Activated T-helper 17 cell treated with anti-CD3 and anti-CD28 coated beads, Interleukin-2, amount 50 U/mL, for 72 hours (primary cell): ENCODE measurements at places on chromosomes 1 and 21. TPM values are rescaled to one million over a fixed set of nuclear protein-coding genes. Genes with fewer than 3 reads are reported as not detected.
A peak's percentile ranks its signal among the peaks of the same experiment; 100 is the strongest.

The SFN gene
- total RNA-seq, result 4.7 TPM

The FGR gene
- 1.2 TPM for total RNA-seq

The CNIH3 gene
- 3.0 TPM for total RNA-seq

The ERICH3 gene
- not detected for total RNA-seq

The EPHB2 gene
- total RNA-seq, result 0.04 TPM

The BPNT1 gene
- 40.3 TPM for total RNA-seq

The HSF2BP gene
- 1.0 TPM for total RNA-seq

The CYP4Z1 gene
- not detected for total RNA-seq

The CRP gene
- total RNA-seq, result not detected

DNA sequence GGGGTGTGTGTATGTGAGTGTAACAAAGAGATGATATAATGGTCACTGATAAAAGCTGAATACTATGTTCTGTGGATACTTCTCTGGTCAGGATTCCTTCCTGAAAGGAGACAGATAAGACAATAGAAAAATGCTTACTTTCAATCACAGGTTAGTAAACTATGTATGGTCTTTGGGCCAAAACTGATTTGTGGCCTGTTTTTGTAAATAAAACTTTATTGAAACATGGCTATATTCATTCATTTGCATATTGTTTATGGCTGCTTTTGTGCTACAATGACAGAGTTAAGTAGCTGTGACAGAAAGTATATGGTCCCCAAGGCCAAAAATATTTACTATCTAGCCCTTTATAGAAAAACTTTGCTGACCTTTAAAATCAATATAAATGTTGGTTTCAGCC is 82.2 kb upstream of the DMRTA2 start:
- ATAC-seq, result no peak

GRCh38 chr1:209057901-209058300 is 525.6 kb upstream of the CAMK1G start:
- ATAC-seq, result no peak

- no peak for ATAC-seq
These were observed 10.5 kb upstream of the UCK2 start for GRCh38 chr1:165816826-165817497.

DNA sequence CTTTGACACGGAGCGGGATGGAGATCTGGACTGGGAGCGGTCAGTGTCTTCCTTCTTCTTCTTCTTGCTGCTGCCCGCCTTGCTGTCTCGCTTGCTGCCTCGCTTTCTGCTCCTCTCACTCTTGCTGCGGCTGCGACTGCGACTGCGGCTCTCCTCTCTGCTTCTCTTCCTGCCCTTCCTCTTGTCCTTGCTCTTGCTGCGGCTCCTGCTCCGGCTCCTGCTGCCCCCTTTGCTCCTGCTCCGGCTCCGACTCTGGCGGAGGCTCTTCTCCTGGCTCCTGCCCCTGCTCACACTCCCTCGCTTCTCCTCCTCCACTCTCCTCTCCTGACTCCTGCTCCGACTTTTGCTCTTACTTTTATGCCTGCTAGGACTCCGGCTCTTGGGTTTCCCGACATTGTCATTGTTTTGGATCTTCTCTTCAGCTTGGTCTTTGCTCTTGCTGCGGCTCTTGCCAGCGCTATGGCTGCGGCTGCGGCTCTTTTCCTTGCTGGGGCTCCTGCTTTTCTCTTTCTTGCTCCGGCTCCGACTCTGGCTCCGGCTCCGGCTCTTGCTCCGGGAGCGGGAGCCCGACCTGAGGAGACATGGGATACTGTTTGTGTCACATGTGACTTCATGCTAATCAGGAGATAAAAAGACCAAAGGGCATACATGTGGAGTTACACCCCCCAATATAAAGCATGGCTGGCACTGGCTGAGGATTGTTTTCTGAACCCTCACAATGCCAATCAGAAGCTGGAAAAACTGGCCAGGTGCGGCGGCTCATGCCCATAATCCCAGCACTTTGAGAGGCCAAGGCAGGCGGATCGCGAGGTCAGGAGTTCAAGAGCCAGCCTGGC is 25.2 kb upstream of the TMEM200B start:
- ATAC-seq, result no peak

- ATAC-seq, result no peak
These were observed 89.3 kb downstream of the PLD5 start for GRCh38 chr1:242435200-242435599.

DNA sequence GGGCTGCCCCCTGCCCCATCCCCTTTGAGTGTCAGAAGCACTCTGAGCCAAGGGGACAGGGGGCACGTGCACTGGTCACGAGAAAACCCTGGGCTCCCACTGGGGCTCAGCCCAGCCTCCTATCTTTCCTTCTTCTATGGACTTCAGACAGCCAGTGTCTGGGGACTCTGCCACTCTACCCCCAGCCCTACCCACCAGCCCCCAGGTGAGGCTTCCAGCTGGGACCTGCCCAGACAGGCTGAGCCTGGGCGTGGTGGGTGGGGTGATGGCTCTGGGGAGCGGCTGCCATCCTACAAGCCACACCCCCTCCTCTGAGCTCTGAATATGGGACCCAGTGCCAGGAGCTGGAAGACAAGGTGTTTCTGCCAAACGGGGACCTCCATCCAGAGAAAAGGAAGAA is 8.0 kb upstream of the SFN start:
- no peak for ATAC-seq

GRCh38 chr1:61156576-61157467 is 74.5 kb downstream of the NFIA start:
- ATAC-seq, result no peak

GRCh38 chr1:93683234-93683633 is 1.6 kb upstream of the BCAR3 start:
- ATAC-seq, result no peak

DNA sequence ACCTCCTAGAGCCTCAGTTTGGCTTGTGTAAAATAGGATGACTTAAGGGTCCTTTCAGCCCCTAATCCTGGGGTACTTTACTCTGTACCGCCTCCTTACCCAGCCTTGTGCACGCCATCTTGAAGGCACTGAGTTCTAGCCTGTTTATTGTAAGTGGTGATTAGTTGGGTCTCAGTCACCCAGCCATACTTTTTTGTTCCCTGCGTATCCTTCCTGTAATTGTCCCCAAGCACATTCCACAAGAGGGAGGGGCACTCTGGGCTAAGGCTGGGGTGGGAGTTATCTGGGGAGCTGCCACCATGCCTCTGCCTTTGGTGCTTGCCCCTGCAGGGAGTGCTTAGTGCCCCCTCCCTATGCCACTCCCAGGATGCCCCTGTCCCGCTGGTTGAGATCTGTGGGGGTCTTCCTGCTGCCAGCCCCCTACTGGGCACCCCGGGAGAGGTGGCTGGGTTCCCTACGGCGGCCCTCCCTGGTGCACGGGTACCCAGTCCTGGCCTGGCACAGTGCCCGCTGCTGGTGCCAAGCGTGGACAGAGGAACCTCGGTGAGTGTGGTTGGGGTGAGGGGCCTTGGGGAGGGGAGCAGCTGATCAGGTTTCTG is 856 bp downstream of the FDPS start:
- no peak for ATAC-seq

DNA sequence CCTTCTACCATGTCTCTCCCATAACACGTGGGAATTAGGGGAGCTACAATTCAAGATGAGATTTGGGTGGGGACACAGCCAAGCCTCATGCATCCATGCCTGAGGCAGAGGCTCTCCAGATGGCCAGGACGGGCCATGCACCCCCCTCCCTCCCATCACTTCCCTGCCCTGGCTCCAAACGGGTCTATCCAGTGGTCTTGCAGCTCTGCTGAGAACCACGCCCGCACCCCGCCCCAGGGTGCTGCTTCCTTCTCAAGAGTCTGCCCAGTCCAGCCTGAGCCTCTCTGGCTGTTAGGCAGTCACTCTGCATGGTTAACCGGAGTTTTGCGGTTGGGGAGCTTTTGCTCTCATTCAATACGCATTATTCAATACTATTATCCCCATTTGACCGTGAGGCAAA is 131.5 kb upstream of the TMEM51 start:
- ATAC-seq, result no peak

- ATAC-seq, result no peak
These were observed 397.7 kb downstream of the NTNG1 start for GRCh38 chr1:107538502-107538901.

DNA sequence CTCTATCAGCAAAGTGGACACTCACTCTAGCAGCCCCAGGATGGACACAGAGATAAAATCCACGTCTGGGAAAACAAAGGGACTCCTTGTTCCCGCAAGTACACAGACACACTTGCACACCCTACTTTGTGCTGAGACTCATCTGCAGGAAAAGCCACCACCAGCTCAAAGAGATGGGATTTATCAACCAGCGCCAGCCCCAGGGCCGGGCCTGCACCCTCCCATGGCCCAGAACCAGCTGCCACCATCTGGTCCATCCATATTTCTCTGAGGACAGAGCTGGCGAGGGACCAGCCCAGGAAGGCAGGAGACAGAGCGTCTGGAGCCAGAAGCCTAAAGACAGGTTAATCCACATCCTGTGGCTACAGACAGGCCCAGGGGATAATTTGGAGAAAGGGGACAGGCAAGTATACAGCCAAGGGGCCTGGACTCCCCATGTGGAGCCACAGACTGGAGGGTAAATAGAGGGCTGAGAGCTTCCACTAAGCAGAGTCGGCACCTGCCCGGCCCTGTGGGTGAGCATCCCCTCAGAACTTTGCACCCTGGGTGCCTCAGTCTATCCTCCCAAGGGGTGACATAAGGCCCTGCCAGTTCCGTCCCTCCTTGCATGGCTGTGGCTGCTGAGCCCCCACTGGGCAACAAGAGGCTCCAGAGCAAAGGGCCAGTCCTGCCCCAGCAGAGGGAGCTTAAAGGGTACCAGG is 233.9 kb downstream of the PTPRU start:
- ATAC-seq, result no peak

DNA sequence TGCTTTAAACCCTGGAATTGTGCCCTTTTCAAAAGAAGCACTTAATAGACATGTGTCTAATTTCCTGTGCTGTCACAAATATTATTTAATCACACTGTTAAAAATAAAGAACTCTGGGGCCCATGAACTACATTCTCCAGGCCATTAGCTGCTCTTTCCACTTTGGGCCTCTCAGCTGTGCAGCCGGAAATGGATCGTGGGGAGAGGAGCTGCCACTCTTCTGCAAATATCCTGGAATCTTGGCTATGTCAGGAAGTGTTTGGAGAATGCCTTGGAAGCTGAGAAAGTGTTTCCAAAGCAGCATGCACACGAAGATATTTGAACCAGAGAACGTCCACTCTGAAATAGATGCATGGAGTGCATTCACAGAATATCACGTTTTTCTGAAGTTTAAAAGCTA is 27.5 kb upstream of the VPS26C start:
- ATAC-seq, result no peak

GRCh38 chr1:17856496-17857108 is 101.5 kb downstream of the ACTL8 start:
- no peak for ATAC-seq

GRCh38 chr1:206472886-206473285 is 2.6 kb downstream of the IKBKE start:
- no peak for ATAC-seq

DNA sequence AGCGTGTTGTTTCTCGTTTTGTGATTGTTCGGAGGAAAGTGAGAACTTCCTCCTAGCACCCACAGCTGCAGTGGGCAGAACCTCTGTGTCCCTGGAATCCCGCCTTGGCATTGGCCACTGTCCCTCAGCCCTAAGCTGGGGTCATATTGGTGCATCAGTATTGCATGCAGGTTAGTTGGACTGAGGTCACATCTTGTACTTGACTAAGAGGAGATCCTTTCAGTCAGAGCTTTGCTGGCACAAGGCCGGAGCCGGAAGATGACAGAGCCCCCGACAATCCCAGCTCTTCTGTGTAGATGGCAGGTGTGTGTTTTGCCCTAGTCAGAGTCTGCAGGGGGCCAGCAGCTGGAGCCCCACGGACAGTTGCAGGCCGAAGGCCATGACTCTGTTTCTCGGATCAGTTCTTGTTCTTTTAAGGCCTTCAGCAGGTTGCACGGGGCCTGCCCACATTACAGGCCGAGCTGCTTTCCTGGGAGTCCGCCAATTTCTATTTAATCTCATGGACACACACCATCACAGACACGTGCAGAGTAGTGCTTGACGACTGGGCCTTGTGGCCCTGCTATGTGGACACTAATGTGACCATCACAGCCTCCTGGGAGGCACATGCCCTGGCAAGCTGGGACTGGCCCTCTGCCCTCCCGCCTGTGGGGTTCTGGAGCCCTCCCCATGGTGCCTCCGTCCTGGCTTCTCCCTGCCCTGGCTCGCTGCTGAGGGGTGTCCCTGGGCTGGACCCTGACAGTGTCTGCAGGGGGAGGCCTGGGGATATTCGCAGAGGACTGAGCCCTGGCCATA is 14.9 kb downstream of the SNAP47 start:
- no peak for ATAC-seq

- ATAC-seq, result no peak
These were observed 154.9 kb downstream of the CRB1 start for GRCh38 chr1:197422993-197423392.

GRCh38 chr1:54975356-54976108 is 4.9 kb upstream of the TMEM61 start:
- ATAC-seq, result no peak

DNA sequence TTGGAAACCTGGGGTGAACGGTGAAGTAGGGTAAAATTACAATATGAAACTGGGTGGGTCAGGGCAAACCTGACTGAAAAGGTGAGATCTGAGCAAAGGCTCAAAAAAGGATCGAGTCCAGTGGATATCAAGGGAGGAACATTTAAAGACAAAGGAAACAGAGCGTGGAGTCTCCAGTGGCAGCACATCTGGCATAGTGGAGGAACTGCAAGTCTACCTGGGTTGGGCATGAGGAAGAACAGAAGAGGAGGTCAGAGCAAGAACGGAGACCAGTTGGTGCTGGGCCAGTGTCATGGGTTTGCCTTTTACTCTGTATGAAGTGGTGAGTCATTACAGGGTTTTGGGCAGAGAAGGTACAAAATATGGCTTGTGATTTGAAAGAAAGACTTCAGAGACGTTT is 163.7 kb downstream of the NTPCR start:
- ATAC-seq, result no peak

DNA sequence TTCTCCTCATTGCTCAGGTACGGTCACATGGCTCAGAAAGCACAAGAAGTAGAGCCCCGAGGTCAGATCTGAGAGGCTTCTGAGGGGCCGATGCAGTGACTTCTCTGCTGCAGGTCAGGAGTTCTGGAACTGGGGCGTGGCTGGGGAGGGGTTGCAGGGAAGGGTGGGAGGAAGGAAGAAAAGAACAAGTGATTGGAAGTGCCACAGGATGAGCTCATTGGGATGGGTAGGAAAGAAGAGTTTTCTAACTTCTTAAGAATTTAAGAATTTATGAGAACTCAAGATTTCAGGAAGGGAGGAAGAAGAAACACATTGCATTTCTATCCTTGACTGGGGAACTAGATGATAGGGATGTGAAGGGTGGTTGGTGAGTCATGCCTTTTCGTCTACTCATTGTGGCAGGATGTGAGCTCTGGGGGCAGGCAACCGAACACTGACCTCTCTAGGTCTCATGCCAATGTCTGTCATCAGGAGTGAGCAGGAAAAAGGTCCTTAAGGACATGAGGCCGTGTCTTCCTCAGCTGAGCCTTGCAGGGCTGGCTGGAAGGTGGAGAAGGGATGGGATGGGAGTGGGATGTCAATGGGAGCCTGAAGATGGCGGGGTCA is 497 bp downstream of the FCRLB start:
- peak; percentile 68 for ATAC-seq

- ATAC-seq, result peak; percentile 88
These were observed 51.3 kb downstream of the AKT3 start for GRCh38 chr1:243798726-243799125.
